Stimulated activated effector memory CD8-positive, alpha-beta T cell treated with anti-CD3 and anti-CD28 coated beads, Interleukin-12 subunit alpha, Interleukin-12 subunit beta, amount 100 ng/mL, for 72 hours (primary cell): ENCODE measurements at places on chromosomes 12 and 14.

- DNase-seq = no peak
Observed at GRCh38 chr12:126067626-126068329, 1002.5 kb downstream of the AACS start.

GRCh38 chr12:175250-175649, 38.7 kb downstream of the SLC6A12 start:
- no peak for DNase-seq

- DNase-seq = no peak
Observed at GRCh38 chr14:88940671-88941070, 116.2 kb downstream of the TTC8 start.

GRCh38 chr14:44029933-44030332, 477.1 kb downstream of the FSCB start:
- no peak for DNase-seq

DNA sequence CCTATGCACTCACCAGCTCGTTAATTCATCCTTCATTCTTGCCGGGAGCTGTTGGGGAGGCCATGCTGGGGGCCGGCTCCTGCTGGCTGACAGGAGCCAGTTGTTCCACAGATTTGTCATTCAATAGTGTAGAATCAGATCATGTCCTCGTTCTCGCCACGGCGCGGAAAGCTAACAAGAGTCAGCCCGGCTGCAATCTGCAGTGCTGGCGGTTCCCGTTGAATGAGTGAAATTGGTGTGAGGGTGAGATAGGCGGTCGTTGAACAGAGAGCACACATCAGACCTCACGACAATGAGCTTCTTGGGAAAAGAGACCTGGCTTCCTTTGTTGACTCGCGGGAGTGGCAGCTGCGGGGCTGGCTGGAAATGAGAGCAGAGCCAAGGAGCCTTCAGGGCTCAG, 57.5 kb downstream of the KIF26A start:
- no peak for DNase-seq
